HTR-8/SVneo (cell line): ENCODE measurements at places on chromosomes 7 and 10.

GRCh38 chr10:62430881-62431280, 56.7 kb downstream of the ZNF365 start:
- DNase-seq: no peak

DNA sequence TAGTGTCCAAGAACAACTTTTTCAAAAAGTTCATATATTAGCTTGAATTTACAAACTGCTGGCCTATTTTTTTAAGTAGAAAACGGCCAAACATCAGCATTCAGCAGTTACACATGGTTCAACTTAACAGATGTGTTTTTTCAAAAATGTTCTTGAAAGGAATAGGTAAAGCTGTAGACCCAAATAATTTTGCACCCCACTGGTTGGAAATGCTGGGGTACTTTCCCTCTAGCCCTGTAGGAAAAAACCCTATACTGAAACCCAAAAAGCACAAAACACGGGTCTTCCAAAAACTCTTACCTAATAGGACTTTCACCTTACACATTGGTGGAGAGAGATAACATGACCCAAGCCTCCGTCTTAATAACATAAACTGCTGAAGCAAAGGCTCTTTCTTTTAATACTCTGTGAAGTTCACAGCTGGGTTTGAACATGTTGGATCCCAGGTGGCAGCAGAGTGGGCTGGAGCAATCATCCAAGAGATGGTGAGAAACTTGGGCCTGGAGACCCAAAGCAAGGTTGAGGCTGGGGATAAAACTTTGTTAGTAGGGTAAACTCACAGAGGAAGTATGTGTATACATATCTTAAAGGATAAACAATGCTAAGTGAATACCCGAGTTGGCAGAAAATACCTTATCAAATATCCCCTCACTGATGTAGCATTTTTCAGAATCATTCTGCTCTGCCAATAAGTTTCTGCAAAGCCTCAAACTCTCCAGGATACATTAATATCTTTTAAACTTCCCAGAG, 629 bp upstream of the DNAJC9 start:
- no peak for DNase-seq

DNA sequence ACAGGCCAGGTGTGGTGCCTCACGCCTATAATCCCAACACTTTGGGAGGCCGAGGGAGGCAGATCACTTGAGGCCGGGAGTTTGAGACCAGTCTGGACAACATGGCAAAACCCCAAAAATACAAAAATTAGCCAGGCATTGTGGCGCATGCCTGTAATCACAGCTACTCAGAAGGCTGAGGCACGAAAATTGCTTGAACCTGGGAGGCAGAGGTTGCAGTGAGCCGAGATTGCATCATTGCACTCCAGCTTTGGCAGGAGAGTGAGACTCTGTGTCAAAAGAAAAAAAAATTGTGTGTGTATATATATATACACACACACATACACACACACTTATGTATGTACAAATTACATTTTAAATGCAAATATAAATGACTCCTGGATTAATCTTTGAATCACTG, 76.8 kb upstream of the LRRN3 start:
- DNase-seq: no peak

DNA sequence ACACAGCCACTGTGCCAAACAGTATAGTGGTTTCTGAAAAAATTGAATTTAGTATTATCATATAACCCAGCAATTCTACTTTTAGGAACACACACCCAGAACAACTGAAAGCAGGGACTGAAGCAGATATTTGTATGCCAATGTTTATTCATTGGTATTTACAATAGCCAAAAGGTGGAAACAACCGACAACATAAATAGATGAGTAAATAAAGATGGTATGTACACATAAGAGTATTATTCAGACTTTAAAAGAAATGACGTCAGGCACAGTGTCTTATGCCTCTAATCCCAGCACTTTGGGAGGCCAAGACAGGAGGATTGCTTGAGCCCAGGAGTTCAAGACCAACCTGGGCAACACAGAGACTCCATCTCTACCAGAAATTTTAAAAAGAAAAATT, 7.2 kb downstream of the CDCA7L start:
- no peak for DNase-seq

DNA sequence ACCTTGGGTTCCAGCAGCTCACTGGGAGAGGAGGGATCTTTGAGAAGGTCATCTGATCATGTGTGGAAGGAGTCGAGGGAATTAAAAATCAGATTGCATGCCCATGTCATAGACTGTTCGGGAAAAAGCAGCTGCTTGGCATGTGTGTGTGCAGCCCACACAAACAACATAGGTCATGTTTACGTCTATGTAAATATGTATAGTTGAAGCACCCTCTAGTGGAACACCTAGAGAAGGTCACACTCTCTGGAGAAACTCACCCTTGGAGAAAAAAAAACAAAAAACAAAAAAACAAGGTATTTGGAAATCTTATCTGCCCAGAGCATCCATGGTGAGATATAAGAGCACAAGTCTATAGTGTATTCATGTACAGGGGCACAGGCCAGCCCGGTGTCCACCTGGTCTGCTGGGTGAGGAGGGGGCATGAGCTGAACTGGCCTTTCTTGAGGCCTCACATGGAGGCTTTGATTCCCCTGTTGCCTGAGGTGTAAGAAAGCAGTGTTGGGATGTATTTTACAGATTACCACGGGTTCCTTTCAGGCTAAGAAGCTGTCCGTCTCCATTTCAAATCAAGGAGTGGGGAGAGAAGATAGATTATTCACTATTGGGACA, 98.0 kb downstream of the NPY start:
- DNase-seq: peak; percentile 51

DNA sequence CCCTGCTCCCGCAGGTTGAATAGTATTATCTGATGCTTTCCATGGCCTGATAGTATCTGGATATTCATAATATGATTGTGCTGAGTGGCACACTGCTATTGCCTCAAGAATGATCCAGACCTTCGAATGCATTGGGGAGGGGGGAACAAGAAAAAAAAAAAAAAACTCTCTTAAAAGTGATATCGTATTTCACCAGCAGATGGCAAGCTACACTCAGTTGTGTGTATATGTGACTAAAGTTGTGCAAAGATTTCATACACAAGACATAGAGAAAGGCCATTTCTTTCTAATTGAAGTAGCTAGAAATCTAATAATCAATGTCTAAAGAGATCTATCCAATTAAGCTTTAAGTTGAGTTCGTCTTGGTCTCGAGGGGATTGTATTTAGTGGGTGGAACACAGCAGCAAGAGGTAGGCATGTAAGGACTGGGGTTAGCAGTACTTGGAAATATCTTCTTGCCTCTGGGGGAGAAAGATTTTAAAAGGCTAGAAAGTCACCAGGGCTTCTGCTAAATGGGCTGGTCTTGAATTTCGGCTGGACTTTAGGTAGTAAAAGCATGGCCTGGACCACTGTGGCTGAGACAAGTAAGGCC, 15.3 kb downstream of the SFRP4 start:
- DNase-seq: peak; percentile 10

- no peak for DNase-seq
Observed at GRCh38 chr7:155108144-155108901, 38.2 kb downstream of the HTR5A start.

DNA sequence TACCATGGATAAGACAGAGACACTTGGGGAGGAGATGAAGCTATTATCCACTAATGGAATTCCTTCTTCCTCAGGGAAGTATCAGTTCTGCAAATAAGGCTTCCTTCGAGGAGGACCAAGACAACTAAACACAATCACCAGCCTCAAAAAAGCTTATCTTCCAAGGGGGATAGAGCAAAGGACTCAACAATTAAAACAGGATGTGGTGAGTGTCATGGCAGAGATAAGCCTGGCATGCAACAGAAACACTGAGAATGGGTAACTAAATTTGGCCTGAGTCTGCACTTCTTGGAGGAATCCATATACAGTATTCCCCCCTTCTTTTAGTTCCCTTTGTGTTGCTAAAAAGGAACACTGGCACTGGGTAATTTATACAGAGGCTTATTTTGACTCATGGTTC, 1285.2 kb downstream of the GATA3 start:
- DNase-seq: no peak

GRCh38 chr10:82645221-82645620, 770.2 kb downstream of the NRG3 start:
- no peak for DNase-seq

DNA sequence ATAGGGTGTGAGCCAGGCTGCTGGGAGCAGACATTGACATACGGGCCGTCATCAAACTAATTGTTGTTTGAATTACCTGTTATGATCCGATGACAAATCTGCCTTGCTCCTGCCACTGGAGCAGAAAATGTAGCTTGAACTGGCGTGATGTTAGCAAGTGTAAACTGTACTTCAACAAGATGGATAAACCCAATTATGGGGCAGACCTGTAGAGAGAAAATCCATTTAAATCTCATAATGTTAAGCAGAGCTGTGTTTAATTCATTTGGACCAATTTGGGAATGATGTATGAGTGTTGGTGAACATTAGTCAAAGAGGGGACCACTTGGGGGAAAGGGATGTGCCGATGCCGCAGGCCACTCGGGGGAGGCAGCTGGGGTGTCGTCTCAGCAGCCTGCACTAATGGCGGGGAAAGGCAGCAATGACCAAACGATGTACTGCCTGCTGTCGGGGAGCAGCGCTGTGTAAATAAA, 27.4 kb downstream of the TCF7L2 start:
- no peak for DNase-seq
